ENCODE measurements at places on chromosomes 2 and 18.

- DNase-seq = no peak
Measured at GRCh38 chr2:53842891-53843290, 16.9 kb downstream of the GPR75 start.

- no peak for DNase-seq
Measured at GRCh38 chr2:5782103-5782502, 89.9 kb downstream of the SOX11 start.

- DNase-seq = no peak
Measured at GRCh38 chr2:27135478-27135955, 1.1 kb upstream of the PREB start.

GRCh38 chr2:98828369-98828744 lies 97.4 kb upstream of the MGAT4A start:
- DNase-seq = no peak

DNA sequence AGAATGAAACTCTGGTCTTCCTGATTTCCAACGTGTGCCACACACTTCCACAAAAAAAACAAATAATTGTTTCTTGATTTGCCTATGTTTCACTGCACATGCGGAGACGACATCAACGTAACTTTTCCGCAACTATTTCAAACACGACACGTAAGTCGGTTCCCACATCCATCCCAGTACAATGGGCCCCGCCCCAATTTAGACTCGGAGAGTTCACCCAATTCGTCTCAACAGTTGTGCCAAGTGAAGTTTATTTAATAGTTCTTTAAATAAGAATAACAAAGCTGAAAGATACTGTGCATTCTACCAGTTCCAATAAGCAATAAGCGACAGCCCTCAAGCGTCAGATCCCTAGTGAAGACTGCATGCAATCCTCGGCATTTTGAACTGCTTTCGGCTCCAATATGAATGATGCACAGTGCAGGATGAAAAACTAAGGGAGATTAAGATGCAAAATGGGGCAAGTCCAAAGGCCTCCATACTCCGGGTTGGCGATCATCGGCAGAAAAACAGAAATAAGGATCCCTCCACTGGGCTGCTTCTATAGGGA lies 664 bp downstream of the CCT4 start:
- no peak for DNase-seq

DNA sequence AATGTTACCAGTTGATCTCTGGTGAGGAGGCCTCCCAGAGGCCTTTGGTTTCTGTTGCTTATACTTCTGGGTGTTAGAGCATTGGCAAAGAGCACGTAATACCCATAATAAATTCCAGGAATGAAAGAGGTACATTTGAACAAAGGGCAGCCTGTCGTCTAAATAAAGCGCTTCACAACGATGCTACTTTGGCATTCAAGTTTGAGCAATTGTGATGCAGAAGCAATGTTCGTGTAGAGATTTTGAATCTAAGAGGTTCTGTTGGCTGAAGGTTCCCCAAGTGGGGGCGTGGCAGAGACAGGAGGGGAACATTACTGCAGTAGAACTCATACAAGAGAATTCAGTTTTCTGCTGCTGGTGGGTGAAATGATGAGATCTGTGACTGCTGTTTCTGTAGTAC lies 27.8 kb downstream of the ZNF532 start:
- DNase-seq = no peak

DNA sequence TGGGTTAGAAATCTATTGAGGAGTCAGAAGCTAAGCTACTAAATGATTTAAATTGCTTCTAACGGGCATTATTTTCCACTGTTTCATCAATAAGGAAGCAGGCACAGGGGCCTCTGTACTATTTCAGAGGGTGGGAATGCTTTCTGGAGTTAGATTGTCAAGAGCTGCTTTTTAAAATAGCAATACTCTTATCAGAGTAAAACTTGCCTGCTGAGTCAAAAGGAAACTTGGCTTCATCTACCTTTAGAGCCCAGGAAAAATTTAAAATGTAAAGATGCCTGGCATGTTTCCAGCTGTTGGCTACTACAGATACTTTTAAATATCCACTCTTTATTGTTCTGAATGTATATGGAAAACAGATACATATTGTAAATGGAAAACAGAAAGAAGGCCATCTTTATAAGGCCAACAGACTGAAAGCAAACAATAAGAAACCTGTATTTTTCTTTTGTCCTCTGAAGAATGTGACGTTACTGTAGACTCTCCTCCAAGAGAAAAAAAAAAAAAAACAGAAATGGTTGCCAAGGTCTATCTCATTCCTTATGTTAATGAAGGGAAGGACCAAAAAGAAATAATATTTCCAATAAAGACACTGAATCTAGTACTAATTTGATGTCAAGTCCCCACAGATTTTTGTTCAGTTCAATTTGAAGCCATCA lies 79.1 kb downstream of the FIGN start:
- no peak for DNase-seq

- no peak for DNase-seq
Measured at GRCh38 chr2:18117592-18117991, 239.1 kb downstream of the KCNS3 start.

DNA sequence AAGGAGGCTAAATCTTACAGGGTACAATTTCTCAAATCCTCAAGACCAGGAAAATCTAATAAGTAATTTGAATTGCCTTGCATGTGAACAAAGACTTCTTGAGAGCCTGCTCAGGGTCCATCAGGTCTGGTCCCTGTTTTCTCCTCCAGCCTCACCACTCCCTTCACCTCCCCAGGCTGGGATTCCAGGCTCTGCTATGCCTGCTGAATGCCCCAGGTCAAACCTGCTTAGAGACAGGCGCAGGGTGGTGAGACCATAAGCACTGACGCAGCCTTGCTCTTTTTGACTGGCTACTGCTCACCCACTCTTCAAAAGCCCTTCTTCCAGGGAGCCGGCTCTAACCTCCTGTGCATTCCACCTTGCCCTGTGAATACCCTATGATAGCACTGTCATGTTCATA lies 356.4 kb upstream of the ACVR2A start:
- no peak for DNase-seq

DNA sequence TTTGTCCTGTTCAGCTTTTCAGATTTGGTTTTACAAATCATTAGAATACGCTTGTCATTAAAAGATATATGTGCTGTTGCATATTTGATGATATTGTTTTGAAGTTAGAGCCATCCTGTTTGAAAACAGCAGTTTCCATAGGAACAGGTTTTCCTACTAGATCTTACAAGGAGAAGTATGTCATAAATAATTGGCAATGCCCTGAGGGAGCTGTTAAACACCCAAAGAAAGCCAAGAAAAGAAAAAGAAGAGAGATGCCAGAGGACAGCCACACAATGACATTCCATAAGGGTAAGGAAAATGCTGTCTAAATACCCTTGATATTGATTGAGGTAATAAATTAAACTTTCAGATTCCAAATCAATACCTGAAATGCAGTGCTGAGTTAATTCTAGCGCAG lies 392.2 kb upstream of the CRIM1 start:
- no peak for DNase-seq

DNA sequence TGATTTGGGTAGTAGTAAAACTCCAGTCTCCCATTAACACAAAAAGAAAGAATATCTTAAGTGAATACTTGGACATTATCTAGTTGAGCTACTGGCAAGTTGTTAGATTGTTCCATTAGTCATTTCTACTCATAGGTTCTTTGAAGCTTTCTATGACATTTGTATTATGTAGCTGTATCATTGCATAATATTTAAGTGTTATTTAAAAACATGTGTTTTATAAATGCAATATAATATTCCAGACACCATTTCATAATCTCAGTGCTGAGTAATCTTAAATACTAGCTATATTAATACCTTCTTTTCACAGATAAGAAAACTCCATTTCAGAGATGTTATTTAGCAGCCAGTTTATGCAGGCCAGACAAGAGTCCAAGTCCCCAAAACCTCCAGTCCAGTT lies 271.9 kb downstream of the NCKAP5 start:
- no peak for DNase-seq

- no peak for DNase-seq
Measured at GRCh38 chr2:196598412-196598811, 41.1 kb upstream of the CCDC150 start.

DNA sequence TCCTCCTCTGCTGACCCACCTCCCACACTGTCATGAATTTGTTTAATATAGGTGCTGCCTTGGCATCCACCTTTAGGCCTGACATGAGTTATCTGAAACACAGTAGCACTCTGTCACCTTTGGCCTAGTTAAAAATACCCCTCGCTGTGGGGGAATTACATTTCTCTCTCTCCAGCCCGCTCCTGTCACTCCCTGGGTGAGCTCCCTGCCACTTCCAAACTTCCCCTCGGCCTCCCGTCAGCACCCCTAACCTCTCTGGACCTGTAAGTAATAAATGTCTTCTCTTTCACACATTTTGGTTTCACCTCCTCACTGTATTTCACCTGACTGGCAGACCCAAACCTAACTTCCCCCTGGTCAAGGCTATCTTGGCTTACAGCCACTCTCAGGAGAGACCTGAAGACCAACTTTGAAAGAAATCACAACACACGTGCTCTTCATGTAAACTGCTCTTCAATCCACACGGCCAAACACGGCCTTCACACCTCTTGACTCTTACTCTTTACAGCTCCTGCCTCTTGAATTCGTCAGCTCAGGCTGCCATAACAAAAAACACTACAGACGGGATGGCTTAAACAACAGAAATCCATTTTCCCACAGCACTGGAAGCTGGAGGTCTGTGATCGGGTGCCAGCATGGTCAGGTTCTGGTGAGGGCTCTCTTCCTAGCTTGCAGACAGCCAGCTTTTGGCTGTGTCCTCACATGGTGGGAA lies 28.3 kb downstream of the REEP1 start:
- no peak for DNase-seq

GRCh38 chr18:39347701-39348100 lies 1782.1 kb upstream of the CELF4 start:
- DNase-seq = no peak

DNA sequence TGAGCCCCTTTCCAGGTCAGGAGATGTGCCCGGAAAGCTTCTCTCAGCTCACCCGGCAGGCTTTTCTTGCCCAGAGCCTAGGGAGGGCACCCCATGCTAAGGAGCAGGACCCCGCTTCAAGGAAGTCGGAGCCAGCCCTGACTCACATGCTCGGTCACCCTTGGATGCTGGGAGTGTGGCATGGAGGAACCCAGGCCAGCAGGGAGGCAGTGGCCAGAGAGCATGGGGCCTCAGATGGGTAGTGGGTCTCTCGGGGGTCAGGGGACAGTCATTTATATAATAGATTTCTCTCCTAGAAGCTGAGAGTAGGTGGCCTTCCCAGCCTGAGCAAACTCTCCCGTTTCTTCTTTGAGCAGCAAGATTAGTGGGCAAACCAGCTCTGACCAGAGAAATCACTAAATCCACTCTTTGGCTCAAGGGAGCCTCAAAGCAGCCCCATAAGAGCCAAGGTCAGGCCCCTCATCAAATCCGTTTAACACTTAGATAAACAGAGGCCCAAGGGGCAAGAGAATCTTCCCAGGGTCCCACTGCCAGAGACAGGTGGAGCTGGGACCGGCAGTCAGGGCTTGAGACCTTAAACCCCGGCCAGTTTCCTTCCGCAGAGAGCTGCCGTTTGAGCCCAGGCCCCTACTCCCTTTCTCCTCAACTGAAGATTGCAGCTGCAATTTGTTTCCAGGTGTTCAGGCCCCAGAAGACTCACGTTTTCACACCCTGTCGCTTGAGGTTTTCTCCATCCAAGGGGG lies 113.1 kb downstream of the CYP26B1 start:
- no peak for DNase-seq

- no peak for DNase-seq
Measured at GRCh38 chr2:10530607-10531239, 82.6 kb upstream of the ODC1 start.

DNA sequence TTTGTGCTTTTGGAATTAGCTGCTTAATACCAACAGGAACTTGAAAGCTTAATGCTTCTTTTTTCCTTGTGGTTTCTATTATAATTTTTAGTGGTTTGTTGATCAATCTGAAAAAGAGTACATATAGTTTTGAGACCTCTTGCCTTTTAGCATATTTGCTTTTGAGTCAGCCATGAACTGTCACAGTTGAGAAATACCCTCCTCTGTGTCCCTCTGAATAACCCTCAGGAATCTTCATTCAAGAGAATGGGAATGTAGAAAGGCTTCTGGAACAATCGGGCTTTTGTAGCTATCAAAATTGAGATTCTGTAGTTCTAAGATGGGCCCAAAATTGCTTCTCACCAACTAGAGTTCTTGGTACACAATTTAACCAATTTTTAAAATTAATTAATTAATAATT lies 451.1 kb upstream of the TRIB2 start:
- no peak for DNase-seq

DNA sequence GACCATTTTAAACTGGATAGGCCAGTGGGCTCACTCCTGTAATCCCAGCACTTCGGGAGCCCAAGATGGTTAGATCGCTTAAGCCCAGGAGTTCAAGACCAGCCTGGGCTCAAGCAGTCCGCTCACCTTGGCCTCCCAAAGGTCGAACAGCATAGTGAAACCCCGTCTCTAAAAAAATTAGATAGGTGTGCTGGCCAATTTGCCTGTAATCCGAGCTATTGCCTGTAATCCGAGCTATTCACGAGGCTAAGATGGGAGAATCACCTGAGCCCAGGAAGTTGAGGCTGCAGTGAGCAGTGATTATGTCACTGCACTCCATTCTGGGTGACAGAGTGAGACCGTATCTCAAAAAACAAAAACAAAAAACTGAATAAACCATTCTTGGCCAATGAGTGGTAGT lies 52.6 kb upstream of the EMILIN2 start:
- no peak for DNase-seq

DNA sequence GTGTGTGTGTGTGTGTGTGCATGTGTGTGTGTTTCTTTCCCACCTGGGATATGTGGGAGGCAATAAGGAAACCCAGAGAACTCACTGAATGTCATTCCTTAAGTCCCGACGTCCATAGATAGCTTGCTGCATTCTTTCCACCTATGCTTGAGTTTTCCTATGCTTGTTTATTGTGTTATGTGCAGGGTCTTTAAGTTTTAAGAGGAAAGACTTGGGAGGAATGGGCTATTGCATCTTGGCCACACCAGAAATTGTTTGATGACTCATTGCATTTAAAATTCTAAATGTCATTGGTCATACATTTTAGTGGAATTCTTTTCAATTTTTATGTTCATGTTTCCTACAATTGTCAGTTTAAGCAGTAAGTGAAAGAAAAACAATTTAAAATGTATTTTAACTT lies 33.7 kb downstream of the STARD6 start:
- DNase-seq = no peak

- no peak for DNase-seq
Measured at GRCh38 chr2:233434666-233435330, 80.5 kb downstream of the DGKD start.

- no peak for DNase-seq
Measured at GRCh38 chr2:85778646-85779379, 25.0 kb downstream of the ATOH8 start.

- no peak for DNase-seq
Measured at GRCh38 chr2:37639631-37640030, 31.8 kb downstream of the CDC42EP3 start.

- no peak for DNase-seq
Measured at GRCh38 chr18:39072970-39073369, 1507.4 kb upstream of the CELF4 start.

All from activated CD8-positive, alpha-beta memory T cell treated with anti-CD3 and anti-CD28 coated beads for 1 hour (primary cell).